ENCODE measurements at places on chromosomes 6 and 20. TPM values are rescaled to one million over a fixed set of nuclear protein-coding genes. Genes with fewer than 3 reads are reported as not detected.

DNA sequence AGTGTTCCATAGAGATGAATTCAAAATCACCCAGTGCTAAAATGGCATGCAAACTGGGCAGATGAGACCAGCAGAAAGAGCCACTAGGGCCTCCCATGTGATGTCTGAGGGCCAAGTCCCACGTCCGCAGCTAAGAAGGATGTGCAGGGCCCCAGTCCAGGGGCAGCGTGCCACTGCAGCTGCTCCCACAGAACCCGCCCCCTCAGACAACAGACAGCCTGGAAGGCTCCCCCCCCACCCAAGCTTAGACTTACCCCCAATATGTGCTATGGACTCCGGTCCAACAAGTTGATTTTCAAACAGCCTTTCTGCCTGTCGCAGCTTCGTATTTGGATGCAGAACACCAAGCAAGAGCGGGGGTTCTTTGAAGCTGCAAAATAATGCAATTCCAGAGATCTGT lies 14.0 kb downstream of the APMAP start:
- DNase-seq: no peak

The PSORS1C2 gene
- not detected for total RNA-seq

The BMP5 gene
- total RNA-seq: 1.3 TPM

DNA sequence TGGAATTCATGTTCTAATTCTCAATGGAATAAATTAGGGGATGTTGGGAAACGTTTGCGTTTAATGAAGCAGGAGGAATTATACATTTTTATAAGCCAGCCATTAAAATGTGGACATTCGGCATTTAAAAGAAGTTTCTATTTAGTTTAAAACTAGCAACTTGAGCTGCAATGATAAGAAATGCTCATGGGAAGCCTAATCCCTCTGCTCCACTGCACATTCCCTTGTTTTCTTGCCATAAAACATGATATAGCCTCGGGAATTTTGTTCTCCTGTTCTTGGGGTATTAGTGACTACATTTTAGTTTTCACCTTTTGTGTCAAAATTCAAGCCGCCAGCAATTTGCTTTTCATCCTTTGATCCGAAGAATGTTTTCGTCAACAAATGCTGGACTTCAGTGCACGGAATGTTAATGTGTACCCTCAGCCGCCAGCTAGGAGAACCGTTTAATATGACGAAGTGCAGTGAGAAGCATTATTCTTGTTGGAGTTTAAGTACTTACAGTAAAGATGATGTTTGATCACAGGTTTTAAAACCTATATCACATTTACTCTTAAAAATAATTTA lies 137.9 kb downstream of the HIVEP1 start:
- DNase-seq: no peak
